CD4-positive, CD25-positive, alpha-beta regulatory T cell (primary cell): ENCODE measurements at places on chromosomes 13 and 19. TPM values are rescaled to one million over a fixed set of nuclear protein-coding genes. Genes with fewer than 3 reads are reported as not detected.

PLPP2 gene
- not detected for polyA plus RNA-seq

PRKCG gene
- polyA plus RNA-seq, result not detected

ZNF473 gene
- polyA plus RNA-seq, result 5.7 TPM

- no peak for DNase-seq
Measured at GRCh38 chr13:37257051-37257450, 151.6 kb upstream of the CSNK1A1L start.

DNA sequence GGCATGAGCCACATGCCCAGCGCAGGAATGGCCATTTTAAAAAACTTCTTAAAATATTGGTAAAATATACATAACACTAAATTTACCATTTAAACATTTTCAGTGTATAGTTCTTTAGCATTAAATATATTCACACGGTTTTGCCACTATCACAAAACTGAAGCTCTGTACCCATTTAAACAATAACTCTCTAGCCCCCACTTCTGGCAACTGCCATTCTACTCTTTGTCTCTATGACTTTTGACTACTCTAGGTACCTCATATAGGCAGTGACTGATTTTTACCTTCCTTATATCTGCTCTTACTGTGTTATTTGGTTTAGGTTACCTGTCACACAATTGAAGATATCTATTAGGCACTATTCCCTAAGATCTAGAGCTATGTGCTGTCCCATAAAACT, 2.3 kb upstream of the KBTBD7 start:
- no peak for DNase-seq

DNA sequence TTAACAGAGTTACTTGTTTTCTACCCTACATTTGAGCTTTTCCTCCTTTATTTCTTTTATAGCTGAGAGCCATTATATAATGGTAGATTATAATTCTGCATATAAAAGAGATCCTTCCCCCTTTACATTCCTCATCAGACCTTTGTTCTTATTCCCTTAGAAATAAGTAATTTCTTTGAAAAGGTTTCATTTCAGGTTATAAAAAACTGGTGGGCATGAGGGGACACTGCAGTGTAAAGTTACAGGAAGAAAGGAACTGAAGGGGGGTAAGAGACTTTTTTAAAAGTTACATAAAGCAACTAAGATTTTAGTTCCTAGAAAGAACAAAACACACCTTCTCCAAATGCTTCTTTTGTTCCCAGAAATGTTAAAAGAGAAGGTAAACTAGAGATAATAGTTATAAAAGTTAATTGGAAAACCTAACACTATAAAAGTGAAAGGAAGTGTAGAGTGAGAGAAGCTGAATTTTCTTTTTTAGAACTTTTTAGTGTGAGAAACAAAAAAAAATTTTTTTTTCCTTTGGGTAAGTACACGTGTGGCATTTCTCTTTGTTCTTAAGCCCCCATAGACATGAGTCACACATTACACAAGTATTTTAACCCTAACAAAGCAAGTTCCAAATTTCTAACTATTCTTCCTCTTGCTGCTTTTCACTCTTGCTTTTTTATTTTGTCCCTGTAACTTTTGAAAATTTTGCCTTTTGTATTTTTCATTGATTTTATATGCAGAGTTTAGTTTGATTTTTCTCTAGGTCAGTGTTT, 106.4 kb upstream of the MLNR start:
- no peak for DNase-seq

DNA sequence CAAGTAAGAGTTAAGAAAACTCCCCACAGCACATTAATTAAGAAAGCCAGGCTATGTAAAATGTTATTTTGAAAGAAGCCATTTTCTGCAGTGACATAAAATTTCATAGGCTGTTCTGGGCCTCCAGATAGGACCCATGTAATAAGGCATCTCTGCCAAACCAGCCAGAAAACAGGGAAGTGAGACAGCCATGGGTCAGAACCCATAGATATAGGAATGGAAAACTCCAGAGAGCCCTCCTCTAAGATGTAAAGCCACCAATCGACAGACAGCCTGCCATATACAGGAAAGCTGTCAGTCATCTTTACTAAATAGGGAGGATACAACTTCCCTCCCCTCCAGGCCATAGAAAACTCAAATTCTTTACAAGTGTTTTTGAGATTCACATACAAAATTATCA, 493.3 kb downstream of the COG6 start:
- no peak for DNase-seq

RXFP2 gene
- not detected for polyA plus RNA-seq

GRCh38 chr19:30719189-30719998, 347.2 kb downstream of the ZNF536 start:
- DNase-seq, result peak; percentile 11

DNA sequence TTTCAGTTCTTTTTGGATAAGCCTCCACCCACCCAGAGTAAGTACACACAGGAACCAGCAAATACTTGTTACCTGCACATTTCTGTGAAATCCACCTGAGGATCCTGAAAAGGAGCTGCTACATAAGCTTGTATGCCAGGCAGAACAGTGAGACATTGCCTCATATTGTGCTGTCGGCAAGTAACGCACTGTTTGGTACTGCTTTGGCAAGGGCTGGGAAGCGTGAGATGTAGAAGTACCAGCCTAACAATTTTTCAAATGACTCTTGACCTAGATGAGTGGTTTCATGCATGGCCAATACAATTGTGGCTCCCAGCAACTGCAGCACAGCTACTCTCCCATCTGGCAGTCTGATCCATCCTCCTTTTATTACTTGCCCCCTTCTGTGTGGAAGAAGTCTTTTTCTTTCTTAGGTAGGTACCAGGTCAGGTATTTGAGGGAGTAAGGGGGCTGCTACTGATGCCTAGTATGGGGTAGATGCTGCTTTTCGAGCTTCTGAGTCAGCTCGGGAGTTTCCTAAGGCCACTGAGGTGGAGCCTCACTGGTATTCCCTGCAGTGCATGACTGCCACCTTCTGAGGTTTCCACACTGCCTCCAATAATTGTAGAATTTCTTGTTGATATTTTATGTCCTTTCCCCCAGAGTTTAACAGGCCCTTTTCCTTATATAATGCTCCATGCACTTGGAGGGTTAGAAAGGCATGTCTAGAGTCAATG, 52.2 kb downstream of the ZNF737 start:
- DNase-seq, result no peak
